Activated CD4-positive, alpha-beta T cell treated with anti-CD3 and anti-CD28 coated beads for 1 hour (primary cell): ENCODE measurements at places on chromosomes 5 and 9.
A peak's percentile ranks its signal among the peaks of the same experiment; 100 is the strongest.

- no peak for DNase-seq
These were observed 19.7 kb upstream of the TRAF1 start for GRCh38 chr9:120946259-120946658.

GRCh38 chr5:67969631-67970030, 245.9 kb upstream of the PIK3R1 start:
- DNase-seq: no peak

DNA sequence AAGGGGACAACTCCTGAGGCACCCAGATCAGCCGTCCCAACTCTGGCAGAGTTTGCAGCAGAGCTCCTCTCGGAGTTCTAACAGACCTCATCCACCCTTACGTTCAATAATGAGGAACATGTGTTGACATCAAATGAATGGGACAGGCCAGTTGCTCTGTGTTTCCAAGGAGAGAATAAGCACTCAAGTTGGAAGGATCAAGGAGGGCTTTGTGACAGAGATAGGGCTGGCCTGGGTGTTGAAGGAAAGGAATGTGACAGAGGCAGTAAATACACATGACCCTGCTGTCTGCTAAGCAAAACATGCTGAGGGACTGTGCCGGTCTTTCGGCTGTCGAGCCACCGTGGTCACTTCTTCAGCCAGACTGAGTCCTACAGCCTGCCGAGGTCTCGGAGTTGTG, 48.2 kb downstream of the GPR107 start:
- DNase-seq: no peak

GRCh38 chr5:61965490-61965889, 340.5 kb upstream of the KIF2A start:
- DNase-seq: no peak

DNA sequence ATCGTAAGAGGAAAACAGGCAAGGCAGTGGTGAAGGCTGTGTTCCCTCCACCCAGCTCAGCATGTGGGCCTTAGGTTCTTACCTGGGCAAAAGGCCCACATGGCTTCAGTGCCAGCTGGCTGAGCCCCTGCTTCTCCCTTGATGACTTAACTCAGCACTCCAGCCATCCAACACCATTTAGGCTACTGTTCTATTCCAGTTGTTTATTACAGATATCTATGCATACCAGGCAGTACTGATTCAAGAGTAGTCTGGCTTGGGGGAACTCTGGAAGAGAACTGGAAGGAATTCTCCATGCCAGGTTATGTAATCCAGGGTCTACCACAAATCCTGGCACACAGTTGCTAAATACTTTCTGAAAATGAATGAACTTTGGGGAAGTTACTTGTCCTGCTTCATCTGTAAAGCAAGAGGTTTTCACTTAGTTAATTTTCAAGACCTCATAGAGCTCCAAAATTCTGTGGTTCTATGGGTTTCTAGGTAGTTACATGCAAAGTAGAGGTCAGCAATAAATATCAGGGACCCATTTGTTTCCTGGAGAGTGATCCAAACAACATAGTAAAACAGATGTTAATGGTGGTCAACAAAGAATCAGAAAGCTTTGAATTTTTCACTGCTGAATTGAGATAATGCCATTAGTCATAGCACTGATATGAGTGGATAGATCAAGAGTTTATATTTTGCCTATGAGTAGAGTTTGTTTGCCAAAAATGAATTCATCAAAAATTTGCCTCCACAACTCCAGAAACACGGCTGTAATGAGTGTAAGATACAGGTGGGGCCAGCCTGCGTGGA, 88.2 kb upstream of the OSMR start:
- no peak for DNase-seq

DNA sequence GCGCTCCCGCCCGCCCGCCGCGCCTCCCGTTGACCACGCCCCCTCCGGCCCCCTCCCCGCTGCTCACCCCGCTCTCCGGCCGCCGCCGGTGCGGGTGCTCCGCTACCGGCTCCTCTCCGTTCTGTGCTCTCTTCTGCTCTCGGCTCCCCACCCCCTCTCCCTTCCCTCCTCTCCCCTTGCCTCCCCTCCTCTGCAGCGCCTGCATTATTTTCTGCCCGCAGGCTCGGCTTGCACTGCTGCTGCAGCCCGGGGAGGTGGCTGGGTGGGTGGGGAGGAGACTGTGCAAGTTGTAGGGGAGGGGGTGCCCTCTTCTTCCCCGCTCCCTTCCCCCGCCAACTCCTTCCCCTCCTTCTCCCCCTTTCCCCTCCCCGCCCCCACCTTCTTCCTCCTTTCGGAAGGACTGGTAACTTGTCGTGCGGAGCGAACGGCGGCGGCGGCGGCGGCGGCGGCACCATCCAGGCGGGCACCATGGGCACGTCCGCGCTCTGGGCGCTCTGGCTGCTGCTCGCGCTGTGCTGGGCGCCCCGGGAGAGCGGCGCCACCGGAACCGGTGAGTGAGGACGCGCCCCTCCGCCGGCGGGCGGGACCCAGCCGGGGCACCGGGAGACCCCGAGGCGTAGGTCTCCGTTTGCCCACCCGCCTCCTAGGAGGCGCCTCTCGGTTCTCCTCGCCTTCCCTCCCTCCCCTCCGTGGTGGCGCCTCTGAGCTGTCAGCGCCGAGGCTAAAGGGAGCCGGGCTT, at the start of gene VLDLR:
Gene VLDLR, plus strand, starts transcription at position 66 of the 739 bp plus-strand sequence. Its CDS starts 403 bp downstream, at position 469.
- DNase-seq: no peak

GRCh38 chr5:1035421-1036405, 27.1 kb downstream of the NKD2 start:
- no peak for DNase-seq

DNA sequence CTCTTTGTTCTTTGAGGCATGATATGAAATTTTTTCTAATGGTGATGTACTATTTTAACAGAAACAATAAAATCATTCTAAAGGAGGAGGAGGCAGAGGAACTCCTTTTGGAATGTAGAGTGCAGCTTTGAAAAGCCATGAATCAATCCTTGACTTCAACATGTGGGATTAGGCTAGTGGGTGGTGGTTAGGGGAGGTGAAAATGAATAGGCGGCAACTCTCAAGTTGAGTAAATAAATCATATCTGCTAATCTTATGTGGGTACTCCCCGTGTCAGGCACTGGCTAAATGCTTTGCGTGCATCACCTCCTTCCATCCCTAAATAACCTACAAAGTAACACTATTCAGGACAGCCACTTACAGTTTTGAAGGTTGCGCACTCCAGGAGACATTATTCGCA, 35.1 kb downstream of the FAM81B start:
- no peak for DNase-seq

DNA sequence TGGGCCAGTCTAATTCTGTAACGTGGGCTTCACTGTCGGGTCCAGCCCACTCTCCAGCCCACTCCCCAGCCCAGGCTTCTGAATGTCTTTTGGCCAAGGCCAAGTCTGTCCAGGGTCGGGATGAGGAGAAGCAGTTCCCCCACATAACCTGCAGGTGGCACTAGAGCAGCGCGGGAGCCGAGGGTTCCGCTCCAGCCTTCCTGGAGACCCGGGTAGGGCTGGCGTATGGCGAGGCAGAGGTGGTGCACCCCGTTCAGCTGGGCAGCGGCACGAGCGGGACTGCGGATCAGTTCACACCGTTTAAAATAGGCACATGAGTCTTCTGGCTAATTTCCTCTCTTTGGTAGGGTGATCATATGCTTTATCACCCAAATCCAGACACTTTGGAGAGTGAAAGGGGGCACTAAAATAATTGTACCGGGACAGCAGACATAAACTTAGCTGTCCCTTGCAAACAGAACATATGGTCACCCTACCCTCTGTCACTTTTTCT, 185.9 kb downstream of the MSX2 start:
- peak; percentile 30 for DNase-seq

GRCh38 chr9:71270554-71270953, 149.1 kb upstream of the TRPM3 start:
- DNase-seq: no peak

GRCh38 chr5:59559323-59559722, 334.2 kb downstream of the PDE4D start:
- no peak for DNase-seq

GRCh38 chr5:141369994-141370848, at the start of gene PCDHGB3:
TSS of gene PCDHGB3 (plus strand) at chr5:141370242. CDS start at chr5:141370395, 153 bp downstream.
- DNase-seq: no peak

- no peak for DNase-seq
These were observed 79.5 kb upstream of the ZNF608 start for GRCh38 chr5:124825983-124826337.

DNA sequence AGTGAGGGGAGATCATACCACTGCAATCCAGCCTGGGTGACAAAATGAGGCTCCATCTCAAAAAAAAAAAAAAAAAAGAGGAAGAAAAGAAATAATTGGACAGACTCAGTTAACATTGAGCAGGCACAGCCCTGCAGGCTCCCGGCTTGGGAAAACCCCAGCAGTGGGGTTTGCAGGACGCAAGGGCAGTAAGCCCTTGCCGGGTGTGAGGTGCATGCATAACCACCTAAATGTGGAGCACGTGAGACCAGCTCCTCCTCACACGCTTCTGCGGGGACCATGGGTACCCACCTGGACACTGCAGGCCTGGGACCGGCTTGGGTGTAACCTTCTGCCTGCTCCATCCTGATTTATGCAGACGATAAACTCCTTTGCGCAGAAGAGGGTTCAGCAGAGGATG, 4.8 kb upstream of the SLC6A18 start:
- no peak for DNase-seq

DNA sequence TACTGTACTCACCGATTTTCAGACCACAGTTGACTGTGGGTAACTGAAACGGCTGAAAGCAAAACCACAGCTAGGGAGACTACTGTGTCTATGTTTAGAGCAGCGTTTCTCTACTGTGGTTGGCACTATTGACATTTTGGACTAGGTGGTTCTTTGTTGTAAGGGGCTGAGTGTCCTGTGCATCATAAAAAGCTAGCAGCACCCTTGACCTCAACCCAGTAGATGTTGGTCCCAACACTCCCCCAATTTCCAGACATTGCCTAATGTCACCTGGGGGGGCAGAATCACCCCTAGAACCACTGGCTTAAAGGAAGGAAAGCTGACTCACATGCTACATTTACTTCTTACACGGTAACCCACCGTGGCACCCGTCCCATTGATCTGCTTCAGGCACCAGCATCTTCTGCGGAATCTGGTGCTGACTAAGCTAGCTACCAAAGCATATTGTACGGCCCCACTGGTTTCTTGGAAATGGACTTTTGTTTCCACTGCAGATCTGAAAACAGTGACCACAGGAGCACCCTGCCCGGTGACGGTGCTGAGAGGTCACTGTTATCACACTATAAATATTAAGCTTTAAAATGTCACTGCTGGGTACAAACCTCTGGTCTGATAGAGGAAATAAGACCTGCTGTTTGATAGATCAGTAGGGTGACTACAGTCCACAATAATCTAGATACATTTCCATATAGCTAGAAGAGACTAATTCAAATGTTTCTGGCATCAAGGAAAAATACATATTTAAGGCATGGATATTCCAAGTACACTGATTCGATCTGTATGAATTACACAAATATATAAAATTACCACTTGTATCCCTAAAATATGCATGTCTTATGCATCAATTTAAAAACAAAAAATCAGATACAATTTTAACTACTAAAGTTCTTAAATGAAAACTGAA, 151.4 kb downstream of the HSD17B3 start:
- DNase-seq: no peak

GRCh38 chr5:78587081-78587774, 61.3 kb downstream of the LHFPL2 start:
- DNase-seq: no peak

GRCh38 chr5:112379542-112380325, 39.3 kb downstream of the EPB41L4A start:
- no peak for DNase-seq

DNA sequence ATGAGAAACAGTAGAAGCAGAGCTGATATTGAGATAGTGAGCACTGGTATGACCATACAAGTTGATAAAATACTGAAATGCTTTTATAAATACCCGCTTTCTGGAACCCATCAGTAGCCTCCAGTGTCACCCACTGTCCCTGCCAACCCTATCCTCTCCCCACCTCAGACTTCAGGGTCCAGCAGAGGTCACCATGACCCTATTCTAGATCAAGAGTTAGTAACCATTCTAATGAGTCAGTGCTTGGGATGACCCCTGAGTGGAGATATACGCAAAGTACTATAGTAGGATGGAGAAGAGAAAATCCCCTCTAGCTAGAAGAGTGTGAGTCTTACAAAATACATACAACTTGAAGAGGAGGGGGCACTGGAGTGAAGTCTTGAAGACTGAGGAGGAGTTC, 297.9 kb upstream of the BRINP1 start:
- DNase-seq: no peak

DNA sequence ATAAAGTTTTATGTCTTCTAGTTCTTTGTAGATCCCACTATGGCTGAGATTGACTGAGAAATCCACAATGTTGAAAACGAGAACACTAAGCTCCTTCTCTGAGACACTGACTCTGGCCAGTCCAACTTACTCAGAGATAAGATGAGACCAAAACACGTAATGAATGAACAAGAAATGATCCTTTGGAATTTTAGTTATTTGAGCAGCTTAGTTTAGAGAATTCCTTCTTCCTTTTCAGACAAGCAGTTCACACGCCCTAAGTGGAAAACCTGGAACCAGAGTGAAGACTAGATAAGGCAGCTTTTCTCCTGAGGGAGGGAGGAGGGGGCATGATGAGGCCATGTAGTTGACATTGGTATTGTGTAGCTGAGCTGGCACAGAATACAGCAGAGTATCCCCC, 139.6 kb downstream of the GABRB2 start:
- no peak for DNase-seq

- no peak for DNase-seq
These were observed 47.5 kb downstream of the RASGRF2 start for GRCh38 chr5:81007637-81008027.
